WTC11 (cell line): ENCODE measurements at places on chromosomes 2 and 18. TPM values are rescaled to one million over a fixed set of nuclear protein-coding genes. Genes with fewer than 3 reads are reported as not detected.

DNA sequence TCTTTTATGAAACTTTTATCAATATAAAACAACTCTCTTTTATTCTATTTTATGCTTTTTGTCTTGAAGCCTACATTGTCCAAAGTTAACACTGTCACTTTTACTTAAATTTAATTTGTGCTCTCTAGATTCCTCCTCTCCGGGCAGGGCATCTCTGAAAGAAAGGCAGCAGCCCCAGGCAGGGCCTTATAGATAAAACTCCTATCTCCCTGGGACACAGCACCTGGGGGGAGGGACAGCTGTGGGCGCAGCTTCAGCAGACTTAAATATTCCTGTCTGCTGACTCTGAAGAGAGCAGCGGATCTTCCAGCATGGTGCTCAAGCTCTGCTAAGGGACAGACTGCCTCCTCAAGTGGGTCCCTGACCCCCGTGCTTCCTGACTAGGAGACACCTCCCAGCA, 447.7 kb upstream of the FANCL start:
- no peak for DNase-seq
- H3K27me3 ChIP-seq: no peaks in the 10 kb centered on the region
- no peaks in the 10 kb centered on the region for H3K4me1 ChIP-seq
- H3K4me3 ChIP-seq: no peak overlapping the region
- no peaks in the 10 kb centered on the region for H3K36me3 ChIP-seq

DNA sequence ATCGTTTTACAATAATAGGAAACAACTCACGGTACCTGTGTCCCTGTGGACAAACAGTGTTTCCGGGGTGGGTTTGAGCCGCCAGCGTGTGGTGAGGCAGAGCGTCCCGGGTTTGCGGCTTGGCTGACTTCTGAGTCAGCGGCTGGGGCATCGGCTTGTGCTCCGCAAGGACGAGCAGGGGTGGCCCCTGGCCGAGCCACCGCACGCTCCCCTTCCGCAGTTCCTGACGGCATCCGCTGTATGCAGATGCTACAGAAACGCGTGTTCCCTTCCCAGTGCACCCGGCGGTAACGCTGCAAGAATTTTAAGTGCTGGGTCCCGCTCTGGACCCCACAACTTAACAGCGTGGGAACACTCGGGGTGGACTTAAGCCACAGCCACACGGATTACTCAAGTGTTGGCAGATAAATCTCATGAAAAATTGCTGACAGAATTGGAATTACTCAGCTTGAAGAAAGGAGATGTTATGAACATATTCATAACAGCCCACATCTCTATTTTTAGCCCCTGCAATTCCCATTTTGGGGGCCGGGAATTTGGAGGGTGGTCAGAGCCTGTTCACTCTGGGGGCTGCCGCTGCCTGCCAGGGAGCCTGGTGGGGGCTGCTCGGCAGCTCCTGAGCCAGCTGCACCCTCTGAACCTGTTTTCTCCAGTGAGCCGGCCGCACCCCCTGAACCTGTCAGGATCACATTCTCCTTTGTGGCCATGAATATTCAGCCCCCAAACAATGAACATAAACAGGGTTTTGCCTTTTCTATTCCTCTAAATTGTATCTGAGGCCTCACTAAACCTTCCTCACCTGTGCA, 12.6 kb upstream of the KCNG2 start:
- no peak for DNase-seq
- H3K36me3 ChIP-seq: no peaks in the 10 kb centered on the region
- H3K27me3 ChIP-seq: peaks cover 47% of the 10 kb centered on the region

DNA sequence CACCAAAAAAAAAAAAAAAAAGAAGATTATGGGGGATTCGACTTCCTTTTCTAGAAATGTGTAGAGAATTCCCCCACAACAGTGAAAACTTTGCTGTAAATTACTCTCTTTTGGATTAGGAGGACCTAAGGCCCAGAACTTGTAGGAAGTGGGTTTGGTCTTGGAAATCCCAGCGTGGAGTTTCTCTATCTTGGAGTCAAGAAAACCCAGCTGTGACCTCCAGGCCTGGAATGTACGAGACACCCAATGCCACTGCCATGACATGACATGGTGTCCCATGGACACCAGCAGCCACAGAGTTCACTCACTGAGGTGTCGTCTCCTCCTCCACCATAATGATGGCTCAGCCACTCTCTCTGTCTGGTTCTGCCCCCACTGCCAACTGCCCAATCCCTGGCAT, 202.3 kb downstream of the ALPK2 start:
- no peaks in the 10 kb centered on the region for H3K36me3 ChIP-seq
- no peak overlapping the region for H3K4me3 ChIP-seq
- H3K27me3 ChIP-seq: no peaks in the 10 kb centered on the region
- H3K27ac ChIP-seq: no peak overlapping the region

DNA sequence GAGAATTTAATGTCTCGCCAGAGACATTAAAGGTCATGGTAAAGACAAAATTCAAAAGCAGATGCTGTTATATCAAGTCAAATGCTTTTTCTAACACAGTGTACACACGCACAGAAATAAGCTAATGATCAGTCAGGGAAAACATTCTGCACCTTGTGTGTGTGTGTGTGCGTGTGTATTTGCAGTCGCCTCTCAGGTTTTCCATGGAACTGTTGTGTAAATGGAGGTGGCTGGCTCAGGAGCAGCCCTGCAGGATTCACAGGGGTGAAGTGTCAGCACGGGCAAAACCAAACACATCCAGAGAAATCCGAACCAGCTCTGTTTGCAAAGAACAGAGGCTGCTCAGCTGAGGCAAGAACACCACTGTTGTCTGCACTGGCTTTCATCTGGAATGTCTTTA, 76.2 kb upstream of the YWHAQ start:
- peaks cover 5% of the 10 kb centered on the region for H3K4me1 ChIP-seq
- H3K36me3 ChIP-seq: no peaks in the 10 kb centered on the region
- DNase-seq: no peak
- no peak overlapping the region for H3K4me3 ChIP-seq

OTOF gene
- 0.05 to 0.26 TPM (median 0.07 TPM) in 3 replicates for total RNA-seq

- peaks cover 7% of the 10 kb centered on the region for H3K4me1 ChIP-seq
- peak overlapping the region; percentile 74 for H3K4me3 ChIP-seq
- no peak for DNase-seq
- no peaks in the 10 kb centered on the region for H3K36me3 ChIP-seq
Measured at GRCh38 chr2:64609942-64610281, 43.8 kb downstream of the SERTAD2 start.

FECH gene
- total RNA-seq: 16.6 to 21.8 TPM (median 19.6 TPM) in 3 replicates

DNA sequence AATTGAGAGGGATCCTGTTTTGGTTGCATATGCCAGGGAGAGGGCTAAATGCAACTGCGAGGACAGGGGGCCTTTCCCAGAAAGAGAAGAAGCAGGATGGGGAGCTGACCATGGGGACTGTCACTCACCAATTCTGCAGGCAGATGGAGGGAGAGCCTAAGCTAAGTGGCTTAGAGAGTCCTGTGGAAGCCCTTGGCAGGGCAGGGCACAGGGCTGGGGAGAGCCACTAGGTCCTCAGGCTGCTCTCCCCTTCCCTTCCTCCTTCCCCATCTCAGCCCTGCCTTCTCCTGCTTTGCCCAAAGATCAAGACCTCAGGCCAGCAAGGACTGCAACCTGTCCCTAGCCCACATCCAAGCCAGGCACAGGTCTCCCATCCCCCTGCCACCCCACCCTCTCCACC, 24.4 kb upstream of the CATIP start:
- H3K27me3 ChIP-seq: no peaks in the 10 kb centered on the region
- H3K27ac ChIP-seq: peak overlapping the region; percentile 77; the same call in 1 of the 2 replicates
- H3K4me3 ChIP-seq: no peak overlapping the region
- DNase-seq: no peak
- peaks cover 30% of the 10 kb centered on the region for H3K4me1 ChIP-seq

VWC2L gene
- total RNA-seq: not detected in 3 replicates

PIEZO2 gene
- total RNA-seq: 10.7 to 16.9 TPM (median 15.1 TPM) in 3 replicates
